ENCODE measurements at places on chromosomes 11 and 22.
A peak's percentile ranks its signal among the peaks of the same experiment; 100 is the strongest.

GRCh38 chr22:33440756-33441155, 382.6 kb upstream of the SYN3 start:
- DNase-seq: no peak

- DNase-seq: no peak
These were observed 1.1 kb downstream of the DNAL4 start for GRCh38 chr22:38792833-38793232.

DNA sequence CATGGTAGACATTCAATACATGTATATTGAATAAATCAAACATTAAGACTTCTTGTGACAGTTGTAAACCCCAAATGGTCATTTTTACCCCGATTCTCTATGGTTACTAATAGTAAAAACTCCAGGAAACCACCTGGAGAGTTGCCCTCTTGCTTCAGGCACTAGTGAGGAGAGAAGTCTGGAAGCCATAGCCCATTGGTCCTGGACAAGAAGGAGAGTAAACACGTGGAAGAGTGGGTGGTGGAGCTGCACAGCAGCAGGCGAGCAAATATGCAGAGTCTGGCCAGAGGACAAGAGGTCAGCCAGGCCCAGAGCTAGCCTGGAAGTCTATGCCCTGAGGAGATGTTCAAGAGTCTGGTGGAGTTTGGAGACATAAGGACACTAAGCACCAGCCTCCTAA, 17.7 kb downstream of the DCHS1 start:
- no peak for DNase-seq

DNA sequence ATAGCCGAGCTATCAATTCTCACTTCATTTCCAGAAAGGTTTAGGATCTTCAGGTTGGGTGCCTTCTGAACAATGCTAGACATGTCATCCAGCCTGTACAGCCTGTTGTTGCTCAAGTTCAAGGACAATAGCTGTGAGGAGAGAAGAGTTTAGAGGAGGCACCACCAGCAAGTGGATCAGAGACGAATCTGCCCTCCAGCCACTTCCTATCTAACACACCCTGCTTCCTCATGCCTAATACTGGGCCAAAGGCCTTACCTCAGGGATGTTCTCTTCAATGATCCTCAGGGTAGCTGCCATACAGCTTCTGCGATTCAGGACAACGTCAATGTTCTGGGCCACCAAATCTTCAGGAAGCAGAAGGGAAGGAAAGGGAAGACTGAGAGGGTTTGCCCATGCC, 4.2 kb downstream of the NXF1 start:
- no peak for DNase-seq

DNA sequence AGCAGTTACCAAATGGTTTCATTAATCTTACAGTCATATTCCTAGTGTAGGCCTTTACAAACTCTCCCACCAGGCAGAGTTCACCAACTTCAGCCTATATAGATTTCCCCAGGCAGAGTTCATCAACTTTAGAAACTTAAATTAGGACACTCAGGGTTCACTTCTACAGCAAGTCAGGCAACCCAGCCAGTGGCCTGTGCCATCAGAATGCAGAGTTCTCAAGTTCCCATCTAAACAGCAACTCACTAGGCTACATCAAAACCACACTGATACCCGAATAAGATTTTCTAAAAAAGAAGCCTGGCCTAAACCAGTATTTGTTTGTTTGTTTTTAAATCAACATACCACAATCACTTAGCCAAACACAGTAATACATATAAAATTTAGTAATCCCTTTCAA, 33.7 kb downstream of the PICALM start:
- DNase-seq: no peak

- DNase-seq: no peak
These were observed 13.6 kb downstream of the P2RY6 start for GRCh38 chr11:73285721-73286120.

DNA sequence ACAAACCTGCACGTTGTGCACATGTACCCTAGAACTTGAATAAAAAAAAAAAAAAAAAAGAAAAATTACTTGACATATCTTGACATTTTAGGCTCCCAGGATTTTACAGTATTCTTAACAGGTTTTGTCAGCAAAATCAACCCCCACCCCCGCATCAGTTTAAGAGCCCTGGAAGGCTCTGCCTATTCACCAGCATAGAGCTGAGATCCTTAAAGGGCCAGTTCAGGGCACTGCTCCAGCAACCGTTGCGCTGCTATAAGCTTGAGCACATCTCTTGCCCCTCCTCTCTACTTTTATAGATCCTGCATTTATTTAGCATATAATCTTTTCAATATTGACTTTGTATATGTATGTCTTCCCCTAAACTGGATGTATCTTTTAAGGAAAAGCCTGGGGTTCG, 697 bp upstream of the PAFAH1B2 start:
- DNase-seq: peak; percentile 31

DNA sequence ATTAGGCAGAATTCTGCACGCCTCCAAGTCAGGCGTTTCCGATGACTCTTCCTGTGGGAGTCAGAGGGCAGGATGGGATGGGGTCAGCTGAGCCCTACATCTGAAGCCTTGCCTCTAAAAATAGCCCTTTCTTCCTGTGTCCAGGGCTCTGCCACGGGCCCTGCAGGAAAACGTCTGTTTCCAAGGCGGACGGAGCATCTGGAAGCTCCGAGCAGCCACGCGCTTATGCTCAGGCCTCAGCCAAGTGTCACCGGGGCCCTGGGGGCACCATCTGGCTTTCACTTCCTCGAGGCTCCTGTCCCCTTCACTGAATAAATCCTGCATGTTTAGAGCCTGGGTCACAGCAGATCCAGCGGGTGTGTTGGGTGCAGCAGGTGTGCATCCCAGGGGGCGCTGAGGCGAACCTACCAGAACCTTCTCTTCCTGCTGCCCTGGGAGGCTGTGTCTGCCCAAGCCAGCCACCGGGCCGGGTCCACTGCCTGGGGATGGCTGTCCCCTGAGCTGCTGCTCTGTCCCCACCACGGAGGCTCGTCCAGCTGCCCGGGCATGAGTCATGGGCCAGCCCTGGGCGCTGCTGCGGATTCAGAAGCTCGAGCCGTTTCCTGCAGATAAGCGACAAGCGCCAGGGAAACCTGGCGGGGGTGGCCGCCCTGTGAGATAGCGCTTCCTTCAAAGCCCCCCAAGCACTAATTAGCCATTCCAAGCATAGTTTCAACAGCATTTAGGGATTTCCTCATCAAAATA, 32.0 kb upstream of the LINC01488 start:
- peak; percentile 48 for DNase-seq

DNA sequence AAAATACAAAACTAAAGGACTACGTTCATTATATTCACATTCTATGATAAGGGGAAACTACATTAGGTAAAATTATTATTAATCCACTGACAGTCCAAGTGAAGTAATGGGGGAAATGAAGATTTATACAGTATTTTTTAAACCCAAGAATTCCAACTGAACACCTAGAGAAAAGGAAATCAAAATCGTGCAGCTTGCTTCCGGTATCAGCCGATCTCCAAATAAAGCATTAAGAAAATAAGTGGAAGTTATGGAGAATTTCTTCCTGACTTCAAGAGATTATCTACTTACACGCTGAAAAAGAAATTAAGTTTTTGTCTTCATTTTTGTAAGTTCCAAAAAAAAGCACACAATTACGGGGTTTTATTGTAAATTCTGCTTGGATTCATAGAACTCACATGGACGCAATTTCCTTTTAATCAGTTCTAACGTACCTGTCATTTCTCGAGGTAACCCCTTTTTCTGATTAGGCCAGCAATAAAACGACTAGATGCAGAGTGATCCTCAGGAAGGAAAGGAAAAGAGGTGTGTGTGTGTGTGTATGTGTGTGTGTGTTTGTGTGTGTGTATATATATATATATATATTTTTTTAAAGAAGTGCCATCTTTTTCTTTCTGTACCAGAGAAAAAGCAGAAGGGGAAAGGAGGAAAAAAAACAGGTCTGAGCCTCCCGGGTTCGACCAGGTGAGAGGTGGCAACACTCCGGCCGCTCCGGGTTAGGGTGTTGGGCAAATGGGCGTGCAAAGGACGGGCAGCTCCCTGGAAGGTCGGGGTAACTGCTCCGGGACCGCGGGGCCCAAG, 1.1 kb downstream of the ZBTB44 start:
- DNase-seq: peak; percentile 11

DNA sequence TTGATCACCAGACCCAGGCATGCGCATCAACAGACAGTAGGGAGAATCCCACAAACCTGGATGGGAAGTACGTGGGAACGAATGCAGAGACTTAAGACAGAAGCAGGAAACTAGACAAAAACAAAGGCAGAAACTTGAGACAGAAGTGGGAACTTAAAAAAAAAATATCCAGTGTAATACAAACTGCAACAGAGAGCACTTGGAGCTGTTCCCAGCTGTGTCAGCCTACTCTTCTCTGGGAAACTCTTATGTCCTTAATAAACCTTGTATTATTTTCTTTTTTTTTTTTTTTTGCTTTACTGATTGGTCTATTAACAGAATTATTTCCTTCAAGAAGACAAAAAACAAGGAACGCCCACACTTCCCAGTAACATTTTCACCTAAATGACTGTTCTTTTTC, 1818.1 kb upstream of the RAG2 start:
- no peak for DNase-seq

GRCh38 chr11:100830978-100831732, 144.1 kb downstream of the ARHGAP42 start:
- DNase-seq: no peak

GRCh38 chr22:46110215-46110614, 40.1 kb upstream of the PPARA start:
- no peak for DNase-seq

DNA sequence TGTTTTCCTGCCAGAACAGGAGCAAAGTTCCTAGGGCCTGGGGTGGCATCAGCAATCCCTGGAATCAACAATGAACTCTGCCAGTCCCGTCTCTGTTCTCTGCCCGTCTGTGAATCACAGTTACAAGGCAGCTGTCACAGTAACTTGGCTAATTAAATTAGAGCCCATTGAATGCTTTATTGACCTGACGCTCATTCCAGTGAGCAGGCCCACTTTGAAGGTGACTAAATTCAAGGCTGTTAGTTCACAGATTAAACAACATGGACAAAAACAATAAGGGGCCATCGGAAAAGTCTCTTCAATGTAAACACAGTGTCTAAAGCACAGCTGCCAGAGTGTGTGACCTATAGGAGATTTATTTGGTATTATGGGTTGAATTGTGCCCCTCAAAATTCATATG, 17.7 kb upstream of the TMPRSS5 start:
- no peak for DNase-seq

DNA sequence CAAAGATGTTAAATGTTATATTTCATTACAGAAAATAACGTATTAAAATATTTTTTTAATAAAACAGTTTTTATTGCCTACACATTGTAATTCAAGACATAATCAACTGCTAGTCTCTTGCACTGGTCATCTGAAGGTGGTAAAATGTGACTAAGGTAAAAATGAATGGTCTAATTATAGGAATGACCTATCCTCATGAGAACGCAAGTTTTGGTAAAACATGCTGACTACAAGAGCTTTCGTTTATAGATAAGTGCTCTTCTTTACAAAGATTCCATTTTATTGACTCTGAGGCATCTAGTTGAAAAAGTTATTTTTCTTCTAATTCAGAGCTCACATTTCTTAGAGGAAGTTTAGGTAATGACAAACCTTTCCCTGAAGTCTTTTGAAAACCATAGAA, 27.3 kb downstream of the LUZP2 start:
- no peak for DNase-seq

- DNase-seq: peak; percentile 72
These were observed 116.6 kb downstream of the LARGE1 start for GRCh38 chr22:33803371-33804282.

Data from skin of body (tissue), 3 donors.